ENCODE measurements at places on chromosomes 12 and 14.

DNA sequence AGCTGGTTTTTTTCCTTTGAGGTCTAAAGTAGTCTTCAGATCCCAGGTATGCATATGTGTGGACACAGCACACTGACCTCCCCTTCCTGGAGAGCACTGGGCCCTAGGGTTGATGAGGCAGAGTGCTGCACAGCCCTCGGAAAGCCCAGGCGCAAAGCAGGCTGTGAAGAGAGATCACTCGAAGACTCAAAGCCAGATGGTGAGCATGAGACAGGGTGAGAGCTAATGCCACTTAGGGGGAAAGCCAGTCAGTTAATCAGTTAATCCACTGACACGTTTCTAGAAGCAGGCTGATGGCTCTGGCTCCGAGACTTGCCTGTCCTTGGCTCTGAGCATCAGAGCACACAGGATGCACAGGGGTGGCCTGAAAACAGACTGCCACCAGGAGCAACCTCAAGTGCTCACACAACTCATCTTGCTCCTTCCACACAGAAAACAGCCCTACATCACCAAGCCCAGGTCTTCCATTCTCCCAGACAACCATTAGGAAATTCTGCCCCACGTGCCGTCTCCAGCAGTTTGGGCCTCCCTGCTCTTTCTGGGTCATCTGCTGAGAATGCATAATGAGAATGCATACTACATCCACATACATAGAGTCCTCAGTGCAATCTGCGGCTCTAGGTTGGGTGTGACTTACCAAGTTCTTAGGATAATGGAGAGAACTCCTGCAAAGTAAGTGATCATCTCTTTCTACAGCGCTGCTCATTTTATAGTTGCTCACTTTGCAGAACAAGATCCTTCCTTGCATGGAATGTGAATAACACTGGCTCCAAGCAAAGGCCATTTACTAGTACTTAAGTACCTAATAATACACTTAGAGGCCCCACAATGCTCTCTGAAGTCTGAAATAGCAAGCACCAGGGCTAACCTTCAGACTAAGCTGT lies 12.0 kb downstream of the AQP6 start:
- no peak for DNase-seq

GRCh38 chr14:75120541-75121291 lies 6.1 kb downstream of the NEK9 start:
- peak; percentile 51 for DNase-seq

- no peak for DNase-seq
Observed at GRCh38 chr12:87086118-87086891, 830.1 kb upstream of the MGAT4C start.

- DNase-seq = no peak
Observed at GRCh38 chr14:104554088-104554607, 25.4 kb upstream of the C14orf180 start.

GRCh38 chr12:52613384-52614030 lies 4.9 kb downstream of the KRT73 start:
- no peak for DNase-seq

- DNase-seq = no peak
Observed at GRCh38 chr12:93102744-93103143, 173.6 kb upstream of the EEA1 start.

GRCh38 chr12:13444076-13444475 lies 247.6 kb downstream of the EMP1 start:
- peak; percentile 62 for DNase-seq

GRCh38 chr12:86249851-86250250 lies 6.3 kb downstream of the MGAT4C start:
- no peak for DNase-seq

DNA sequence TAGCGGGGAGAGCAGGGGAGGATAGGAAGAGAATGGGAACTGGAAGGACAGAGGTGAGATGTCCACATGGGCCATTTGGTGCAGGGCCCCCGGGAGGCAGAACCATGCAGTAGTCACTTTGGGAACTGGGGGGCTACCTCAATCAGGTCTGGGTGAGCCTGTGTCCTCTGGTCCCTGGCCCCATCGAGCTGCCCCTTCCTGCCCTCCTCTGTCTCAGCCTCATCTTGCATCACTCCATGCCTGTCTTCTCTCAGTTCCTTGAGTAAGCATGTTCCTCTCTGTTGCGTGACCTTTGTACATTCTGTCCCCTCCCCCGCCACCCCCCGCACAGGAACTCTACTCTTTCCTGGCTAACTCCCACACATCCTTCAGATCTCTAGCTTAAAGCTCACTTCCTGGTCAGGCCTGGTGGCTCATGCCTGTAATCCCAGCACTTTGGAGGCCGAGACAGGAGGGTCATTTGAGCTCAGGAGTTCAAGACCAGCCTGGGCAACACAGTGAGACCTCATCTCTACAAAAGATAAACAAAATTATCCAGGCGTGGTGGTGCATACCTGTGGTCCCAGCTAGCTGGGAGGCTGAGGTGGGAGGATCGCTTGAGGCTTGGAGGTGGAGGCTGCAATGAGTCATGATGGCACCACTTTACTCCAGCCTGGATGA lies 23.2 kb downstream of the FOS start:
- DNase-seq = peak; percentile 96

- DNase-seq = no peak
Observed at GRCh38 chr14:23121361-23121771, 2.3 kb upstream of the CEBPE start.

GRCh38 chr12:31603546-31604009 lies 12.6 kb upstream of the DENND5B start:
- DNase-seq = peak; percentile 60

DNA sequence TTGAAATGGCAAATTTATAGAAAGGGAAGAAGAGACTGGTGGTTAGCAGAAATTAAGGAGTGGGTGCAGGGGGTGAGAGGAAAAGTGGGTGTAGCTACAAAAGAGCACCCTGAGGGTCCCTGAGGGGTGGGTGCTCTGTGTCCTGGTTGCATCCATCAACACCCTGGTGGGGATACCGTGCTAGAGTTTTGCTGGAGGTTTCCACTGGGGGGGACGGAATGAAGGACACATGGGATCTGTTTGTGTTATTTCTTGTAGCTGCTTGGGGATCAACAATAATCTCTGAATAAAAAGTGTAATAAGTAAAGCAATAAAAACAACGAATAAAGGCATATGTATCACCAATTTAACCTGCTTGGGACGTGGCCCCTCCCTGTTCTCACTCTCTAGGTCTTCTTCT lies 175.3 kb downstream of the KIF26A start:
- no peak for DNase-seq

DNA sequence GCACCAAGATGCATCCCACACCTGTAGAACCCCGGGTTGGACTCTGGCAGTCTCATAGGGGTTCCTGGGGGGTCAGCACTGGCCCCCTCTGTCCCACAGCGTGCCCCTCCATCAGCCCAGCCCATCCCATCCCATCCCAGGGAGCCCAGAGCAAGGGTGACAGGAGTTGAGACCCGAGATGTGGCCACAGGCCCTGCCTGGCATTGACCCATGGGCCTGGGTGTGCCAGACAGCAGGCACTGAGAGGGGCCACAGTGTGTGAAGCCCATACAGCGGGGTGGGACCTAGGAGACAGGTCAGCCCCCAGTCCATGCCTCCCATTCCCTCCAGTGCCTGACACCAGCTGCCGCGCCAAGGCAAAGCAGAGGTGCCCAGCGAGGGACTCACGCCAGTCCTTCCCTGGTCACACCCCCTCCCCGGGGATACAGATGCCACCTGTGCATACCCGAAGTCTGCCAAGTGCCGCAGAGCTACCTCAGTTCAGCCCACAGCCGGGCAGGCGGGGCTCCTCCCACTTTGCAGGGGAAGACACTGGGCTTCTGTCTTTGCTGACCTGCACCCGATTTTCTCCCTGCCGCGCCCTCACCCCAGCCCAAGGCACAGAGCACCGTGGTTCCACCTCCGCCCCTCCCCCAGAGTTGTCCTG lies 50.4 kb downstream of the CYP46A1 start:
- no peak for DNase-seq

GRCh38 chr14:76829650-76830421 lies 3.6 kb downstream of the LRRC74A start:
- no peak for DNase-seq

DNA sequence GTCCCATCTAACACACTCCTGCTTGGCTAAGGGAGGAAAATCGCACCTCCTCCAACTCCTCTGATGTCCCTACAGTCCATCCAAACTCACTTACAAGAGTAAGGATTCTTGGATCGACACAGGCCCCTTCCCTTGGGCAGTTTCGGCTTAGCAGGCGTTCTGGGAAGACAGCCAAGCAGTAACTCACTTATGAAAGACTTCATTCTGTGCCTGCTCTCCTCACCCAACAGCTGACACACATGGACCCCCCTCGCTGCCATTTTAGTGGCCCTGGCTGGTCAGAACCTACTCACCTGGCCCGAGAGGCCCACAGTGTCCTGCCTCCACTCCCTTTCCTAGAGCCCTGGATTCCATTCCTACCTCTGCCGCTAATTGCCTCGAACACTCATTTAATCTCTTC lies 52.3 kb upstream of the BCL2L14 start:
- DNase-seq = no peak

- DNase-seq = no peak
Observed at GRCh38 chr12:38907201-38907923, 2.0 kb upstream of the CPNE8 start.

- no peak for DNase-seq
Observed at GRCh38 chr12:84085046-84085445, 827.6 kb downstream of the SLC6A15 start.

- DNase-seq = peak; percentile 95
Observed at GRCh38 chr12:10395390-10395998, 5.7 kb upstream of the KLRK1 start.

- DNase-seq = no peak
Observed at GRCh38 chr12:1350055-1350933, 244.1 kb downstream of the FBXL14 start.

GRCh38 chr14:63249092-63249491 lies 44.8 kb downstream of the RHOJ start:
- no peak for DNase-seq

DNA sequence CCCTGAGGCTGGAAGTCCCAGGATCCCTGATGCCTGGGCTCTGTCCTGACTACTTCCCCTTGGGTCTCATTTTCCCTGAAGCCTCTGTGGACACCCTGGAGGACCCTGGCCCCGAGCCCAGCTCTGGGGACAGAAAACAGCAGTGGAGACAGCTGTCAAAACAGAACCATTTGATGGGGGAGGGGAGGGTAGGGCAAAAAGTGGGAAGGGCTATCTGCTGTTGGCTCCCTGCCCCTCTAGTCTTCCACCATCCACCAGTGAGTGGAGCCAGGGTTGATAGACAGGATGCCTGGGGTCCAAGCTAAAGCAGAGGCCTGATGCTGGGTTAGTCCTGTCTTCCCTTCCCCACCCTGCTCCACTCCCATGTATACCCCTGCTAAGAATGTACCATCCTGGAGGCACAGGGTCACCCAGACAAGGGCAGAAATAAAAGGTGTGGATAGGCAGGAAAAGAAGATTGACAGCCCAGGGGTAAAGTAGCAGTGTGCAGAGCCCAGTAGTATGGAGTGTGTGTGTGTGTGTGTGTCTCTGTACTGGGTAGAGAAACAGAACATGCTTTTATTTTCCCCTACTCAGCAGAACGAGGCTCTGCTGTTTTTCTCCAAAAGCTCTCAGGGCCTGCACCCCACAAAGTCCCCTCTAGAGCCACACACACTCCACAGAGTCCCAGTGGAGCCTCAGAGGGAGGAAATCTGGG lies 9.8 kb downstream of the ZNF385A start:
- DNase-seq = no peak

DNA sequence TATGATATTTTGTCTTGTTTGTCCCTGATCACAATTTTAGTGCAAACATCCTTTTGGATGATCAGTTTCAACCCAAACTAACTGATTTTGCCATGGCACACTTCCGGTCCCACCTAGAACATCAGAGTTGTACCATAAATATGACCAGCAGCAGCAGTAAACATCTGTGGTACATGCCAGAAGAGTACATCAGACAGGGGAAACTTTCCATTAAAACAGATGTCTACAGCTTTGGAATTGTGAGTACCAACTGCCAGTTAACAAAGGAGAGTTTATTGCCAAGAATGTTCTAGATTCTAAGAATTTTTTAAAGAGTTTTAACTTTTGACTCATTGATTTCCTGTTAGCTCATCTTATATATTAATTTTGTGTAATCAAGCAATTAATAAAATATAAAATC lies 55.4 kb downstream of the IRAK3 start:
- DNase-seq = no peak

DNA sequence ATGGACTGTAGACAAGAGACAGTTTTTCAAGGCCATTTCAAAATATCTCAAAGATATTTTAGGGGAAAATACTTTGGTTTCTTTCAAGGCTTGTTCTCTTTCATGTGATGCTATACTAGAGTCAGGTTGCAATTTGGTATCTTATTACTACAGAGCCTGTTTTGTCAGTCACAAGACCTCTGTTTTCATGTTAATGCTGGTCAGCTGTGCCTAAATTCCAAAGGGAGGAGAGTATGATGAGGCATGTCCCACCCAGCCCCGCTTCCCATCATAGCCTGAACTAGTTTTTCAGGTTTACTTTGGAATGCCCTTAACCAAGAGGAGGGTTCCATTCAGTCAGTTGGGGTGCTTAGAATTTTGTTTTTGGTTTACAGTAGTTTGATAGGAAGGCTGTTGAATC lies 52.6 kb downstream of the GPHB5 start:
- no peak for DNase-seq

GRCh38 chr12:109065154-109065852 lies 12.9 kb downstream of the USP30 start:
- no peak for DNase-seq

GRCh38 chr14:106875503-106875902 lies 1349.1 kb downstream of the TMEM121 start:
- DNase-seq = peak; percentile 51

DNA sequence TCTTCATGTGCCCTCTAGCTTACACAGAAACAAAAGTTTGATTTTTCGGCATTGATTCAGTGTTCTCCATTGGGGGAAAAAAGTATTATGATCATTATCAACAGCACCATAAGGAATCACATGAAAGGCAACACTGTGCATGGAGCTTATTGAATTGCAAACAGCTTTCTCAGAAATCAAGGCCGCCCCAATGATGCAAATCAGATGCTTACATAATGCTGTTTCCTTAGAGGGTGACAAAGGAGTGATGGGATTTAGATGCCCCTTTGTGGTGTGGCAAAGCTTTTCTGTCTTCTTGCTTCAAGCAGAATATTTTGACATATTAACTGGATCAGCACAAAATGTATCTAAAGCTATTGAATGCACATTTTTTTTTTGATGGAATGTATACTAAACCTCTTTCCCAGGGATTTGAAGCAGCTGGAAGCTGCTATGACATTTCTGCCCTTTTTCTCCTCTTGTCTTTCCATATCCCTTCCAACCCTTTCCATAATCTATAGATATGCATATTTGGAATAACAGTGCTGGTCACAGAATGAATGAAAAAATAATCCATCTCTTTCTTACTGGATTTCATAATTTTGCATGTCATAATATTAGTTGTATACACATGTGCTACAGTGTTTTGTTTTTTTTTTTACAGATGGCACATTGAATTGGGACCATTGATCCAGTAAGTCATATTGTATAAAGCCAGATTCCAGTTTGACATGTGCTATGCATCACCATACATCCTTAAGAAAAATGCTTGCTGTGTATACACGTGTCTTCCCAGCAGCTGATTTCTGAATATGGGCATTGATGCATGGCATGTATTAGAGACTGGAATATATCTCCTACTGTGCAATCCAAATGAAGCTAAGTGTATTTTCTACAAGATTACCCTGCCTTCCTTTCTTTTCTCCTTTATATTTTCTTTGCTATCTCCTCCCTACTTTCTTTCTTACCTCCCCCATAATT lies 259.7 kb upstream of the DCN start:
- DNase-seq = no peak

- no peak for DNase-seq
Observed at GRCh38 chr12:89247541-89247942, 104.8 kb downstream of the DUSP6 start.

- DNase-seq = no peak
Observed at GRCh38 chr12:50211392-50212070, 44.4 kb upstream of the CERS5 start.

GRCh38 chr12:108157870-108158459 lies 28.9 kb downstream of the WSCD2 start:
- DNase-seq = no peak

Measured in MV-4-11 (cell line).